ENCODE measurements at places on chromosomes 5 and 9.
A peak's percentile ranks its signal among the peaks of the same experiment; 100 is the strongest.

GRCh38 chr5:20470997-20471396 lies 483.0 kb upstream of the CDH18 start:
- DNase-seq: no peak

DNA sequence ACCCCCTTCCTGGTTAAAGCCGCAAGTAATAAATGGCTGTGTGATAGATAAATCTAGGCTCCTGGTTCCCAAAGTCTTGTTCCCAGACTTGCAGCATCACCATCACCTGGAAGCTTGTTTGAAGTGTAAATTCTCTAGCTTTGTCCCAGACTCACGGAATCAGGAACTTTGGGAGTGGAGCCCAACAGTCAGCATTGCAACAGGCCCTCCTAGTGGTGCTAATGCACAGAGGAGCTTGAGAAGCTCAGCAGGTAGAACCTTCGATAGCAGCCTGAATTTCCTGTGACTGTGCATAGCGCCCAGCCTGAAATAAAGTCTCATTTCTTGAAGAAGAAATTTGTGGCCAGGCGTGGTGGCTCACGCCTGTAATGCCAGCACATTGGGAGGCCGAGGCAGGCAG lies 30.3 kb upstream of the MELK start:
- no peak for DNase-seq

- no peak for DNase-seq
Measured at GRCh38 chr9:116668970-116669695, 18.0 kb upstream of the TRIM32 start.

- no peak for DNase-seq
Measured at GRCh38 chr9:68974901-68975300, 39.0 kb downstream of the PRKACG start.

GRCh38 chr9:123894822-123895221 lies 35.1 kb downstream of the DENND1A start:
- DNase-seq: no peak

- DNase-seq: no peak
Measured at GRCh38 chr9:19757745-19758144, 31.1 kb downstream of the SLC24A2 start.

DNA sequence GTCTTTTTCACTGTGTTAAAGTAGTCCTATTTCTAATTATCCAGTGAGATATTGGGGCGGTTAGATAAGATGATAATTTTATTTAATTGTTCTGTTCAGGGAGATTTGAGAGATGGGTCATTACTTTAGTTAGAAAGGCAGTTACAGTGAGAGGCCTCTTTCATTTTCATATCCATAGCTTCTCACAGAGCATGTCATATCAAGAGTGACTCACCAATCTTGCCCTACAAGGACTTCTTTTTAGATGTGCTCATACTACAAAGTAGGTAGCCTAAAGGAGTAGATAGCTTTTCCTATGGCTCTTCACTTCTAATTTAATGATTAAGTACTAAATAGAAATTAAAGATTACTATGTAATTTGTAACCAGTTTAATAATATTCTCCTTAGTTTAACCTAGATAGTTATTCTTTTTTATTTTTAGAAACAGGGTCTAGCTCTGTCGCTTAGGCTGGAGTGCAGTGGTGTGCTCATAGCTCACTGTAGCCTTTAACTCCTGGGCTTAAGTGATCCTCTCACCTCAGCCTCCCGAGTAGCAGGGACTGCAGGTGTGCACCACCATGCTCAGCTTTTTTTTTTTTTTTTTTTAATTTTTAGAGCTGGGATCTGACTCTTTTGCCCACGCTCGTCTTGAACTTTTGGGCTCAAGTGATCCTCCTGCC lies 71.0 kb downstream of the FER start:
- DNase-seq: no peak

- no peak for DNase-seq
Measured at GRCh38 chr5:61217214-61217613, 54.9 kb upstream of the SMIM15 start.

DNA sequence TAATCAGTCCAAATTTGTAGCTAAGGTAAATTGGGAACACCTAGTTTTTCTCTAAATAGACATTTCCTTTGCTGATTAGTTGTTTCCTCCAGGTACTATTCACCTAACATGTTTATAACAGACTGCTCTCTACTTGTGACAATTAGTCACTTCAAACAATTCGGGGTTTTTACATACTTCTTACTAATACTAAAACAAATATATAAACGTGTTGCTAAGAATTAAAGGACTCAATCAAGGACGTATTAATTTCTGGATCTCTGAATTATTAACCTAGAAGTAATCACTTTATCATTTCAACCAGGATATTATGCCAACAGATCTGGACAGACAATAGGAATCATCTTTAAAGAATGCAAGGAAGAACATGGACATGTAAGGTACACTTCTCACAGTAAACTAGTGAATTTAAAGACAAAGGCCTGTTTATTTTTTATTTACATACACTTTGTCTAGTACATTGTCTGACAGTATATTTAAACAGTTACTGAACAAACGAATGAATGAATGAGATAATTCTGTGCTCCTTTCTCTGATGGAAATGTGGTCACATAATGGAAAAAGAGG lies 22.3 kb downstream of the PJA2 start:
- no peak for DNase-seq

- DNase-seq: no peak
Measured at GRCh38 chr5:21709770-21710169, 1143.4 kb downstream of the CDH12 start.

GRCh38 chr9:127049581-127049980 lies 72.9 kb downstream of the ANGPTL2 start:
- no peak for DNase-seq

GRCh38 chr5:36878392-36879082 lies 2.0 kb downstream of the NIPBL start:
- DNase-seq: no peak

DNA sequence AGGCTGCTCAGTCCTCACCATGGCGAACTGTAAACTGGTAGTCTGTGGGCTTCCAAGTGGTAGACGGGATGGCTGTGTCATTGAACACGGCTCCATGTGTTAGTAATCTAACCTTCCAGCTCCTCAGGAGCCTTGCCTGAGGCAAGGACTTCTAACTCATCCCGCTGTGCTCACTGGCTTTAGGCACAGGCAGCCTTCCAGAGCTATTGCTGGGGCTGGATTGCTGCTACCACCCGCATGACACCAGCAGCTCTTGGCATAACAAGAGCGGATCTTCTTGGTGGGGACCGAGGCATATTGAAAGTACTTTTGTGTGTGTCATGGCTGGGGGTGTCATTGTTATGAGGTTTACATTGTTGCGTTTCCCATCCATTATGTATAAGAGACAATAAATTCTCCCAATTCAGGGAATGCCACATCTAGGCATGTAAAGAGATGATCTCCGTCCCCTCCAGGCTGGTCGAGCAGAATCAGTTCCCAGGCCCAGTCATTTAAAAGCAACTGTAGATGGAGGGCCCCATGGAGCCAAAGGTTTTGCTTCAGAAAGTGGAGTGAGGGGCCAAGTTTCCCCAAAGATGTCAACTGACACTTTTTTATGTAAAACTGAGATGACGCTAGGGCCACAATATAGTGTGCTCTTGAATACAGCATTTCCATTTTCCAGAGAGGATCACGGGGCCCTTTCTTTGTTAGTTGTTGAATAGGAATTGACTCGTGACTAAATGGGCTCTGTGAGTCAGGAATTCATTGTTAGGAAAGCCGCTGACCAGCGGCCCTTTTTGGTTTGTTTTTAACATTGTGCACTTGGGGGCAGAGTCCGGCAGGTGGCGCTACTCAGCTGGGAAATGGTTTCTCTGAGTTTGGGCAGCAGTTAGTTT lies 759.5 kb downstream of the TAF11L14 start:
- peak; percentile 11 for DNase-seq

DNA sequence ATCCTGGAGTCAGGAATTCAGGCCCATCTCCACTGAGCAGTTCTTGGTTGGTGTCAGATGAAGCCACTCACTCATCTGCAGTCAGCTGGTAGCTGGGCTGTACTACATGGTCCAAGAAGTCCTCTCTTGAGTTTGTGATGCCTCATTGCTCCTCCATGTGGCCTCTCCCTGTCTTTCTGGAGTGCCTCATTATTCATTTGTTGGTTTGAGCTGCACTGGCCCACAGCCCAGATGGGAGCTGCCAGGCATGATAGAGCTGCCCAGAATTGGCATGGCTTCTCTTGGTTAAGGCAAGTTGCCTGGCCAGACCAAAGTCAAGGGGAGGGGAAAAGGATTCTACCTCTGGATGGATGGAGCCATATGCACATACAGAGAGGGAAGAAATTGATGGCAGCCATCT lies 8.0 kb downstream of the PTCD2 start:
- DNase-seq: no peak

- DNase-seq: no peak
Measured at GRCh38 chr9:18660001-18660400, 186.0 kb downstream of the ADAMTSL1 start.

DNA sequence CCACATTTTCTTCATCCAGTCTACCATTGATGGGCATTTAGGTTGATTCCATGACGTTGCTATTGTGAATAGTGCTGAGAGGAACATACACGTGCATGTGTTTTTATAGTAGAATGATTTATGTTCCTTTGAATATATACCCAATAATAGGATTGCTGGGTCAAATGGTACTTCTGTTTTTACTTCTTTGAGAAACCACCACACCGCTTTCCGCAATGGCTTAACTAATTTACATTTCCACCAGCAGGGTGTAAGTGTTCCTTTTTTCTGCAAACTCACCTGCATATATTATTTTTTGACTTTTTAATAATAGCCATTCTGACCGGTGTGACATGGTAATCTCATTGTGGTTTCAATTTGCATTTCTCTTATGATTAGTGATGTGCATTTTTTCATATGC lies 82.2 kb upstream of the RFX3 start:
- DNase-seq: no peak

Measured in skeletal muscle cell (primary cell).